AG10803 (cell line): ENCODE measurements at places on chromosomes 7 and 10.

GRCh38 chr7:112263519-112263918, 57.0 kb downstream of the ZNF277 start:
- no peak for DNase-seq

DNA sequence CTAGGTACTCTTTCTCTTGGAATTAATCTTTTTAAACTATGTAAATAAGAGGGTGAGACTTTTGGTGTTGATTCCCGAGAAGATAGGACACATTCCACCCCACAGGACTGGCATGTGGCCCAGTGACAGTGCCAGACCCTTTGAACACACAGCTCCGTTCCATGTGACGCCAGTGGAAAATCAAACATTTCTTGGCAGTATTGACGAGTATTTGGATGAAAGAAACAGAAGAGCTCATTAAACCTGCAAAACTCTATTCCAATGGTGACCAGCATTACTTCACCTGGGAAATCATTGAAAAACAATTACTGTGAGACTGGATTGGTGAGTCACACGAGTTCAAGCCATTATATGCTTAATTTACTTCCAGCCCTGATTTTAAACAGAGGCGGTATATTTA, 25.8 kb downstream of the AKR1E2 start:
- DNase-seq: no peak

GRCh38 chr10:61887772-61888171, 13.7 kb upstream of the ARID5B start:
- no peak for DNase-seq

- no peak for DNase-seq
Measured at GRCh38 chr10:122149561-122150505, 121.3 kb upstream of the BTBD16 start.

DNA sequence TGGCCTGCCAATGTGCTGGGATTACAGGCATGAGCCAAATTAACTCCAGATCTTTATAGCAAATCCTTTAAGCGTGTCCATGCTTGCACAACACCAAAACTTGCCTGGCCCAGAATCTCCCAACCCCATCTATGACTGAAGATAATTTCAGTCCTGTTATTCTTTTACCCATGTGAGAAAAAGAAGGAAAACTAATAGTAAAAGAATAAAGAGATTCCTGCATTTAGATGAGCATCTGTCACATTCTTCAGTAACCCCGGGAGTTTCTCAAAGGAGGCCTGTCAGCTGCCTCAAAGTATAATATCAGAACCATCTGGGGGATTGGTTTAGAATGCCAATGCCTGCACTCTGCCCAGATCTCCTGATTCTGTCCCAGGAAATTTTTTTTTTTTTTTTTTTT, 158.1 kb upstream of the KMT2E start:
- DNase-seq: no peak

DNA sequence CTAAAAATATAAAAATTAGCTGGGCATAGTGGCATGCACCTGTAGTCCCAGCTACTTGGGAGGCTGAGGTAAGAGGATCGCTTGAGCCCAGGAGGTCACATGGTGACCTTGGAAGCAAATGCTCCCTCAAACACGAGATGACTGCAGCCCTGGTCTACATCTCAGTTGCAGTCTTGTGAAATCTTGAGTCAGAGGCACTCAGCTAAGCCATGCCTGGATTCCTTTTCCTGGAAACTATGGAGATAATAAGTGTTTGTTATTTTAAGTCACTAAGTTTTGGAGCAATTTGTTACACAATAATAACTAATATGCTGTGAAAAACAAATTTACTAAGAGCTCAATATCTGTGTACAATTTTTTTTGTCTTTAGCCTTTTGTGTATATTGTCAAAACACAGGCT, 284.3 kb upstream of the KAT6B start:
- peak; percentile 94 for DNase-seq

- no peak for DNase-seq
Measured at GRCh38 chr7:35680403-35681013, 14.4 kb downstream of the HERPUD2 start.

GRCh38 chr10:43945094-43945730, 296.5 kb upstream of the ZNF32 start:
- DNase-seq: no peak

GRCh38 chr10:91976317-91977051, 52.9 kb downstream of the BTAF1 start:
- DNase-seq: no peak

DNA sequence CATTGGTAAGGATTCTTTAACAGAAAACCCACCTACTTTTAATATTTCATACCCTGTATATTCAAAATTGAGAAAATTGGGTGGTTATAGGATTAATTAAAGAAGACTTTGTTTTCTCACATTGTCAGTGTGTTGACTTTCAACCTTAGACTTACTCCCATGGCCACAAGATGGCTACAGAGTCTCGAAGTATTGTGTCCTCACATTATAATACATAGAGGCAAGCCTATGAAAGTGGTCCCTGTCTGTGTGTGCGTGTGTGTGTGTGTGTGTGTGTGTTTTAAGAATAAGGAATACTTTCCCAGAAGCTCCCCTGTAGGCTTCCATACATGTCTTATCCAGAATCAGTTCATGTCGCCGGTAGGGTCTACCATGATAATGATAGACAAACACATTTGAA, 180.0 kb downstream of the PHF14 start:
- DNase-seq: no peak

DNA sequence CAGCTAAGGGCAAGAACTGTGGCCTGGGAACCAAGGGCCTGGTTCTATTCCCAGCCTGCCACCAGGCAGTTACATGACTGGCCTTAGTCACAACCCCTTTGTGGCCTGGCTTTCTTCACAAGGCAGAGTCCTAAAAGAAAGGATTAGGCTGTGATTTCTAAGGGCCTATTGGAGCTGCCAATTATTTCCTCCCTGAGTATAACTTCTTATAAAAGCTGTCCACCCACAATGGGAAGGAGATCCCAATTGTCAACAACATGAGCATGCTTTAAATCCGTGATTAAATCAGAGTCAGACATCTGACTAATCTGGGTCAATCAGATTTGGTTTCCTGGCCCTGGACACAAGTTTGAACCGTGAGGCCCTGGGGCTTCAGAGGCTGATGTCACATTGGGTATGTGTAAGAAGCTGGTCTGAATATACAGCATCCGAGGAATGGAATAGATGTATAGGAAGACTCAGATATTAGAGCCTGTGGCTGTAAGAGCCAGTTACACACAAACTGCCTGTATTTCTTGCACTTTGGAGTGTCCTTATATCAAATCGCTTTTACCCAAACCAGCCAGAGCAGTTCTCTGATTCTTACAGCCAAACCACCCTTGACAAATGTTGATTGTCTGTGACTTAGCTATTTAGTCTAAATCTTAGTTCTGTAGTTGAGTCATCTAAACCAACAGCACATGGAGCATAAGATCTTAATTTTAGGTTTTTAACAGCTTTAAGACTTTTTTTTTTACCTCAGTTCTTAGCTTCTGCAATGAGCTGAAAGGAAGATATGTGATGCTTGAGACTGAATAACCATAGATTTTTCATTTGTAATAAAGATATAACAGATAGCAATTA, 61.3 kb downstream of the ABCB4 start:
- DNase-seq: peak; percentile 73

DNA sequence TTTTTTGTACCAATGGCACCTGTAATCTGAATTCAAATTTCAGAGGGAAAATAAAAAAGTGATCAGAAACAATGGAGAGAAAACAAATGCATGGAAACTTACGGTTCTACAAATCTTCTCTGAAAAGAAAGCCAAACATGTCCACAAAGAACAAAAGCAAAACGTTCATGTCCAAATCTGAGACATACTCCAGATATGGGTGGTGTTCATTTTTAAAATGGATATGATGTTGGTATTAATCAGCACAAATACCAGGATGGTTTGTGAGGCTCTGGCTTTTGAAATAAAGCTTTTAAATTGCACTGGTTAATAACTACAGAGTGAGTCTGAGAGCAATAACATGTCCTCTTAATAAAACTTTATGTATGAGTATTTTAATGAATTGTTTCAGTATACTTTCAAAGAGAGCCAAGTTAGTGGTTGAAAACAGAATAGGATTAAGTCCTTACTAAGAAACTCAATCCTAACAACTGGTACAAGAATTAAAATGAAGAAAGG, 366.4 kb downstream of the INHBA start:
- DNase-seq: no peak

DNA sequence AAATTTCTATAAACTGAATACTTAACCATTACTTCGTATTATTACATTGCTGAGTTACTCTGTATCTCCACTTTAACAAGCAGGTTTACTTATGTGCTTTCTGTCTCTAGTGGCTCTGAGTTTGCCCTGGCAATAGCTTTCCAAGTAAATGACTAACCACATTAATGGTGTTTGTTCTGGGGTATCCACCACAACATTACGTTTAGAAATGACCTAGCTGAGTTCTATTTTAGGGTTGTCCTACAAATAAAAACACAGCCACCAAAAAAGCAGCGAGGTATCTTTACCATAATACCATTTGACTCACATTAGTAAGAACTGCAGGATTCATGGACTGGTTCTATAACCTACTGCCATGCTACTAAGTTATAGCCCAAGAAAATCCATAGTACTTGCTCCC, 83.1 kb downstream of the HIBADH start:
- DNase-seq: no peak

DNA sequence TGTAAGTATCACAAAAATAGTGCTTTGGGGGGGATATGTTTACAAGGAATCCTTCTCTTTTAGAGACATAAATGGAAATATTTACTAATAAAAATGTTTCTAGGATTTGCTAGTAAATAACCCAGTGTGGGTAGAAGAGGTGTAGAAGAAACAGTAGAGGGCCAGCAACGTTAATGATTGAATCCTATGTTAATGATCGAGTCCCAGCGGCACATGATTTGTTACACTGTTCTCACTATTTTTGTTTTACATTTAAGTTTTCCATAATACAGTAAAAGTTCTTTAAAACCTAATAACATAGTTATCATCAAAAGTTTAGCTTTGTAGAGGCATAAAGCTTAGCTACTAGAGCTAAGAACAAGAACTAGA, 66.0 kb downstream of the UBE2H start:
- no peak for DNase-seq

- DNase-seq: peak; percentile 71
Measured at GRCh38 chr10:73584737-73585136, 6.4 kb downstream of the USP54 start.

DNA sequence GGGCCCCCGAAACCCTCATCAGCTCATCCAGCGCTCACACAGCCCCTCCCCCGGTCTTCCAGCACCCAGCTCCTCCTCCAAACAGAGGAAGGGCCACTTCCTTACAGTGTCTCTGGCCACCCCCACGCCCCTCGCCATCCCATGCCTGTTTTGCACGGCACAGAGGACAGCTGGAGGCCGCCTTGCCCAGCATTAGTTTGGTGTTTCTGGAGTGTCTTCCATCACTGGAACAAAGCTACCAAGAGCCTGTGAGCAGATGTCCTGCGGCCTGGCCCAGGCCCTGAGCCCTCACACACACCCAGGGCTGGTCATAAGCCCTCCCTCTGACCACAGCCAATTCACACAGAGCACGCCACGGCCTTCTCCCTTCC, 82.3 kb downstream of the MAD1L1 start:
- no peak for DNase-seq
